Upper lobe of right lung (tissue), 1 donor: ENCODE measurements at places on chromosomes 11 and 22. TPM values are rescaled to one million over a fixed set of nuclear protein-coding genes. Genes with fewer than 3 reads are reported as not detected.

MORC2 gene
- total RNA-seq: 20.0 TPM

RFPL2 gene
- total RNA-seq: not detected

PANX2 gene
- total RNA-seq: 3.0 TPM

GTSE1 gene
- total RNA-seq: 0.43 TPM

E2F8 gene
- total RNA-seq: 0.38 TPM

OR10A6 gene
- total RNA-seq: not detected

OR51B5 gene
- not detected for total RNA-seq
